ENCODE measurements at places on chromosomes 2 and 18. TPM values are rescaled to one million over a fixed set of nuclear protein-coding genes. Genes with fewer than 3 reads are reported as not detected.
A peak's percentile ranks its signal among the peaks of the same experiment; 100 is the strongest.

DNA sequence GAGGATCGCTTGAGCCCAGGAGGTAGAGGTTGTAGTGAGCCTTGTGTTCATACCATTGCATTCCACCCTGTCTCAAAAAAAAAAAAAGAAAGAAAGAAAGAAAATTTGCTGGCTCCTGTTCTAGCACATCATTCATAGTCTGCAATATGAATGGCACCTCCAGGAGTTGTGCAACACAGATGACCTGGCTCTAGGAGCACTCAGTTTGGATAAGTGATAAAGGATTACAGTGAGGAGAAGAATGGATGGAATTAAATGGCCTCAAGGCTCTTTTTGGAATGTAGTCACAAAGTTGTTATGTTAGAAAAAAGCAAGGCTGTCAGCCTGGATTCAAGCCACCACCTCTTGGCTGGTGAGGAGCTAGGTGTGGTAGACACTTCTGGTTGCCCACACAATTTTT is 21.5 kb upstream of the SPRED2 start:
- peak; percentile 25 for DNase-seq

DNA sequence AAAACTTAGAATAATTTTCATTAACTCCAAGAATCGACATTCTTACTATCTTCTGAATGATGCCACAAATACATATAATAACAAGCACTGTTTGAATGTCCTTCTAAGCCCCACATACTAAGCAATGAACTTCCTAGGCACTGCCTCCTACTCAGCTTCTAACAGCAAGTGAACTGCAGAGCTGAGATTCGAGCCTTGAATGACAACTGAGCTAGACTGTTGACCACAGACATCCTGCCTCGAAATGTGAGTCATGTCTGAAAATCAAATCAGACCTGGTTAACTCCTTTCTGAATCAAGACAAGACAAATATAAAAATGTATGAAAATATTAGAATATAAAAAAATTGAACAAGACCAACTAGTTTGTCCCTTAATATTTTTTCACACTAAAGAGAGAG is 108.1 kb downstream of the MYT1L start:
- DNase-seq = peak; percentile 42

The FBXO48 gene
- 0.98 TPM for total RNA-seq

GRCh38 chr2:230219419-230220331 is at the start of gene SP110:
Gene SP110, minus strand, starts transcription at chr2:230219984. Its CDS starts 3,057 bp downstream, at chr2:230216927.
- DNase-seq = peak; percentile 96

- no peak for DNase-seq
Measured at GRCh38 chr2:215060861-215061536, 77.4 kb downstream of the ABCA12 start.

- no peak for DNase-seq
Measured at GRCh38 chr2:176566496-176566895, 297.3 kb downstream of the MTX2 start.

- DNase-seq = no peak
Measured at GRCh38 chr2:9722451-9722850, 91.7 kb upstream of the YWHAQ start.

All from RPMI7951 (cell line).